Bronchial smooth muscle cell (primary cell): ENCODE measurements at places on chromosomes 6 and 20. TPM values are rescaled to one million over a fixed set of nuclear protein-coding genes. Genes with fewer than 3 reads are reported as not detected.

The HLA-DQA1 gene
- total RNA-seq, result 0.16 TPM in 1 of 2 replicates, not detected in the other

The PKIB gene
- 2.1 and 9.3 TPM in 2 replicates for total RNA-seq

The KIF13A gene
- 56.8 and 61.3 TPM in 2 replicates for total RNA-seq

The MICB gene
- 3.1 and 6.1 TPM in 2 replicates for total RNA-seq

The HIVEP1 gene
- total RNA-seq, result 6.0 and 6.4 TPM in 2 replicates

The GZF1 gene
- 19.9 and 46.9 TPM in 2 replicates for total RNA-seq

The PPP1R11 gene
- total RNA-seq, result 9.5 and 12.3 TPM in 2 replicates

The SLC39A7 gene
- 121 and 154 TPM in 2 replicates for total RNA-seq

The CRISP3 gene
- not detected in 2 replicates for total RNA-seq

The TSPO2 gene
- not detected in 2 replicates for total RNA-seq

The GLP1R gene
- total RNA-seq, result not detected in 2 replicates

The IPCEF1 gene
- 0.09 and 0.47 TPM in 2 replicates for total RNA-seq

The ME1 gene
- 9.1 and 15.1 TPM in 2 replicates for total RNA-seq

The MLIP gene
- total RNA-seq, result 0.32 TPM in 1 of 2 replicates, not detected in the other

The CCN6 gene
- not detected in 2 replicates for total RNA-seq

The TINAG gene
- total RNA-seq, result not detected in 2 replicates

The OR2H2 gene
- not detected in 2 replicates for total RNA-seq

The TRAPPC3L gene
- total RNA-seq, result 0.09 and 0.16 TPM in 2 replicates

The MGME1 gene
- 5.0 and 9.9 TPM in 2 replicates for total RNA-seq

The AAR2 gene
- 15.7 and 17.5 TPM in 2 replicates for total RNA-seq

The CCDC28A gene
- total RNA-seq, result 18.3 and 18.9 TPM in 2 replicates

The ADTRP gene
- 2.2 and 3.0 TPM in 2 replicates for total RNA-seq

The OOEP gene
- not detected in 2 replicates for total RNA-seq
